SK-N-SH (cell line): ENCODE measurements at places on chromosomes 1 and 21.

GRCh38 chr1:85074365-85074964, 26.2 kb upstream of the MCOLN3 start:
- DNase-seq: no peak

DNA sequence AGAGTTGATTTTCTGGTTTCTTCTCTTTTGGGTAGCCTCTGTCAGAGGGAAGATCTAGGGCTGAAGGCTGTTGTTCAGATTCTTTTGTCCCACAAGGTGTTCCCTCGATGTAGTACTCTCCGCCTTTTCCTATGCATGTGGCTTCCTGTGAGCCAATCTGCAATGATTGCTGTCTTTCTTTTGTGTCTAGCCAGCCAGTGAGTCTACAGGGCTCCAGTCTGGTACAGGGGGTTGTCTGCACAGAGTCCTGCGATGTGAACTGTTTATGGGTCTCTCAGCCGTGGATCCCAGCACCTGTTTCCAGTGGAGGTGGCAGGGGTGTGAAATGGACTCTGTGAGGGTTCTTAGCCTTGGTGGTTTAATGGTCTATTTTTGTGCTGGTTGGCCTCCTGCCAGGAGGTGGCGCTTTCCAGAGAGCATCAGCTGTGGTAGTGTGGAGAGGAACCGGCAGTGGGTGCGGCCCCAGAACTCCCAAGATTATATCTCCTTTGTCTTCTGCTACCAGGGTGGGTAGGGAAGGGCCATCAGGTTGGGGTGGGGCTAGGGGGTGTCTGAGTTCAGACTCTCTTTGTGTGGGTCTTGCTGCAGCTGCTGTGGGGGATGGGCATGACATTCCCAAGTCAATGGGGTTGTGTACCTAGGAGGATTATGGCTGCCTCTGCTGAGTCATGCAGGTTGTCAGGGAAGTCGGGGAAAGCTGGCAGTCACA, 81.3 kb upstream of the C21orf91 start:
- DNase-seq: no peak

DNA sequence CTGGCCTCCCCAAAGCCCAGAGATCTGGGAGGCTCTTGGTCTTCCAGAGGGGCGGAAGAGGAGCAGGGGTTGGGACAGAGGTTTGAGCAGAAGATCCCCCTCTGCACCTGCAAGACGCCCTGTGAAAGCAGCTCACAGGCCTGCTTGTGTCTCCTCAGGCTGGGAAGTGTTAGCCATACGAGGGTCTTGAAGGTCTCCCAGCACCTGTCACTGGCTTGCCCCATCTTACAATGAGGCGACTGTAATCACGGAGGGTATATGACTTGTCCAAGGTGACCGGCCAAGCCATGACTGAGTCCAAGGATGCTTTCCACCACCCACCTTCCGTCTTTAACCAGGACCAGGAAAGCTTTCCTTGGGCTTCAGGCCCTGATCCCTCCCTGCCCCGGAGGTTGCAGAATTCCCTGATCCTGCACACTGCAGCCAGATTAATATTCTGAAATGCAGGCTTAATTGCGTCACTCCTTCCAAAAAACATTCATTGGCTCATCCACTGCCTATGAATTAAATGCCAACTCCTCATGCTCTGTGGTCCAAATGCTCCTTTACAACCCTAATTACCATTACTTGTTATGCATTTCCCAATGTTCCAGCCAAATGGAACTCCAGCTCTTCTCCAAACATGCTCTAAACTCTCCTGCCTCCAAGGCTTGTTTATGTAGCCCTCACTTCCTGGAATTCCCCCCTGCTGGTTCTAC, 64.0 kb downstream of the DDX20 start:
- no peak for DNase-seq

GRCh38 chr1:106268070-106268469, 788.4 kb upstream of the PRMT6 start:
- no peak for DNase-seq

- no peak for DNase-seq
Observed at GRCh38 chr1:234932511-234933430, 195.9 kb downstream of the TOMM20 start.

GRCh38 chr1:23661887-23662286, 29.7 kb upstream of the RPL11 start:
- DNase-seq: no peak
